SJCRH30 (cell line): ENCODE measurements at places on chromosomes 7 and 10.

DNA sequence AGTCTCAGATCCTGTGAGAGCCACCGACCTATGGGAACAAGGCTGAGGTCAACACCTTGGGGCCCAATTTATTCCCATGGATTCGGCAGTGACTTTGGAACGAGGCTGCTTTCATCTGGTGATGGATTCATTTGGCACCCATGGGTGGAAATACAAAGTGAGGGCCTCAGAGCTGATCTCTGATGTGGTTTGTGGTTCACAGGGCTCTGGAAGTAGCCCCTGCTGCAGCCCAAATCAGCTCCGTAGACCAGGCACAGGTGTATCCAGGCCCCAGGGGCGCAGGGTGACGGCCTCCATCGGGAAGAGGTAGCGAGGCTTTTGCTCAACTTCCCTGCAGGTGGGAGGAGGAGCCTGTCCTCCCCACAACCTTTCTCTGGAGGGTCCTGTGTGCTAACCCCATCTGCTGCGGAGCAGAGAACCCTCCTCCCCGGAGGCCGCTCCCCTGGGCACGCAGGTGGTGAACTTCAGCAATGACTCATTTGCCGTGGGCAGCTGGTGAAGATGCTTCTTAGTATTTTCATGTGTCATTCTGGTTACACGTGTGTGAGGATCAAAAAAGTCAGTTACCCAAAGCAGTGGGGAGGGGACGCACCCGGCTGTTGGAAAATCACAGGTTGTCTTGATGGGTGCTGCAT, 7.5 kb upstream of the JAKMIP3 start:
- no peak for DNase-seq

GRCh38 chr7:135414850-135415439, 95.0 kb downstream of the CNOT4 start:
- DNase-seq, result peak; percentile 70

DNA sequence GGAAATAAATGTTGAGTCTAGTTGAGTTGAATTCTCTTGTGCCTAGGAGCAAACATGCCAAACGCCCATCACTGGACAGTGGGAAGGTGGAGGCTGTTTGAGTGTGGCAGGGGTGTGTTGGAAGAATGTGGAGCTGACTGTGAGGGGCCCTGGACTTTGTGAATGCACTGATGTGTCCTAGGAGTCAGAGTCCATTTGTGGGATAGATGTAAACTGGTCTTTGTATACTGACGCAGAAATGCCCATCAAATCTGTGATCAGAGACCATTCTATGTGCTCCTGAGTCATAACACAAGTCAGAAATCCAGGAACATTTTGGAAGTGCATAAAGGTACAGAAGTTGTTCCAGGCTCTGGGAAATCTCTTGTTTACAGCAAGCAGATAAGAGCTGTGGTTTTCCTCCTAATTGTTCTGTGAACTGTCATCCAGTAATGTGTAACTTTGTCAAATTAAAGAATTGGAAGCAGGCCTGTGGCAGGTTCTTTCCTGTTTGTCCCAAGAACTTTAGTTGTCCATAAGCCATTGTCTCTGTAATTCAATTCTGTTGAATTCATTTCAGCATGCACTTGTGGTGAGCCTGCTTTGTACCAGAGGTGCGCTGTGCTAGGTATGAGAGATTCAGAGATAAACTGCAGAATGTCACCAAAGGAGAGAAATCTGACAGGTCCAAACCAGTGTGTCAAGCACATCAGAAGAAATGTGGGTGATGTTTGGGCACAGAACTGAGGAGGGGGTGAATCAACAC, 7.6 kb downstream of the PRXL2A start:
- no peak for DNase-seq

GRCh38 chr7:80611779-80612178, 26.7 kb upstream of the CD36 start:
- no peak for DNase-seq

DNA sequence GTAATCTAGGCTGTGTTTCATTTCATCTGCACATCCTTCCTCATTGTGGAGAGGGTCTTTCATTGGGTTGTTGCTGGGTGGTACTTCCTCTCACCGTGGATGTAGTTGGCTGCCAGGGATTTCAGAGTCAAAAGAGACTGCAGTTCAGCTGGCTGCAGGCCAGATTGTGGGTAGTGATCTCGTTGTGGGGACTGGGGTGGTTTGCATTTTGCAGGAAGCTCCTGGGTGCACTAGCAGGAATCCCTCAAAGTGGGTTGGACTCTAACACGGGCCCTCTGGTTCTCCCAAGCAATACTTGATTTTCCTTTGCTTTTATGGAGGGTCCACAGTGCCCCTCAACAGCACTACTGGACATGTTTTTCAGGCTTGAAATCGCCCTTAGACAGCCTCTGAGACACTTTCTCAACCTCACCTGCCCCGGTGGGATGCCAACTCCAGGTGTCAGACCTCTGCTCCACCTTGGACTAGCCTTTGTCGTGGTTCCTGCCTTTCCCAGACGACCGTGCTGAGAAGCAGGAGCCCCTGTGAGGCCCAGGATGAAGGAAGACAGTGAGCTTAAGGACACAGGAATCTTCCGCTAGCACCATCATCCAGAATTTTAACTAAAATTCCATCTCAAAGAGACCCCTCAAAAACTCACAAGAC, 23.9 kb upstream of the ZNF273 start:
- DNase-seq, result peak; percentile 9

- no peak for DNase-seq
Observed at GRCh38 chr10:84333864-84334451, 5.6 kb downstream of the CCSER2 start.

GRCh38 chr10:7984325-7984724, 70.2 kb upstream of the GATA3 start:
- no peak for DNase-seq
